Fibroblast of skin of abdomen (primary cell): ENCODE measurements at places on chromosomes 2 and 18.

DNA sequence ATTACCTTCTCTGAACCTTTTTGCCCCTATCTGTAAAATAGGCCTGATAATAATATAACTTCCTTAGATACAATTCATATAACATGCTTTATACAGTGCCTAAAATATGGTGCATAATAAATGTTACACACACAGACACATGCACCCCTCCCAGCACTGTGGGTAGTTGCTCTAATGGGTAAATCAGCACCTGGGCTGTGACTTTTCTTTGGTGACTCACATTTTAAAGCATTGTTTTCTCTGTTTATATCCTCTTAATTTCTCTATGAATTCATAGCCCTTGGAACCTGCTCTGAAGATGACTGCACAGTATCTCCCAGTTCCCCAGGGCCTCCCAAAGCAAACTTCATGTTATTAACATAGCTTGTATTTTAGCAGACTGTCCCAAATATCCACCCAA lies 248.2 kb upstream of the TNP1 start:
- no peak for DNase-seq

GRCh38 chr2:8095978-8096377 lies 585.9 kb upstream of the ID2 start:
- no peak for DNase-seq

- DNase-seq, result peak; percentile 24
These were observed 10.0 kb upstream of the ZNF396 start for GRCh38 chr18:35387152-35387571.

DNA sequence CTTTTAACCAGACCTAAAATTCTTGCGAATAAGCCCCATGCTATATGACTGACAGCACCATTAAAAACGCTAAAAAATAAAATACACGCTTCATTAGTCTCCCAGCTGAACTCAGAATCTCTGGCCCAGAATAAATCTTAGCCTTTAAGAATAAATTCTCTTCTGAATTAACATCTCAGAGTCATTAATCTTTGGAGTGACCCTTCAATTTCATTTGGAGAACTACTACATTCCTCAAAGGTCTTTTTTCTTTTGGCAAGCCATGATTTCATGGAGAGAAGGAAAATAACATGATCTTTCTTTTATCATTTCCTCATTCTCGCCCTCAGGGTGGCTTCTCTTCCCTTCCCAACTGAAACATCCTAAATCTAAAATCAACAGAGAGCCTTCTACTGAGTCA lies 259.0 kb downstream of the AFF3 start:
- DNase-seq, result peak; percentile 21

DNA sequence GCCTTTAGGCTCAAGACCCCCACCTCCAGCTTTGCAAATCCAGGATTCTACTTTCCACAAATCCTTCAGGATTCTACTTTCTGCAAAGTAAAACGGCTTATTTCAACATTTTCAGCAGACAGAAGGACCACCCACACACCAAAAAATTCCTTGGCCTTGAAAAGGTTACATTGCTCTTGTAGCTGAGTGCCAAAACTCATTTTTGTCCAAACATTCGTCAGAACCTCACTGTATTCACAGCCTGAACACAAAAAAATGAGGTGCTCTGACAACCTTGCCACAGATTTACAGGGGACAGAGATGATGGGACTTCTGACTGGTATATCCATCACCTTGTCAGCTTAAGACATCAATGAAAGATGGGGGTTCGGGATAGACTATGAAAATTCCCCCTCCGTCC lies 63.0 kb upstream of the COX7A2L start:
- peak; percentile 67 for DNase-seq

DNA sequence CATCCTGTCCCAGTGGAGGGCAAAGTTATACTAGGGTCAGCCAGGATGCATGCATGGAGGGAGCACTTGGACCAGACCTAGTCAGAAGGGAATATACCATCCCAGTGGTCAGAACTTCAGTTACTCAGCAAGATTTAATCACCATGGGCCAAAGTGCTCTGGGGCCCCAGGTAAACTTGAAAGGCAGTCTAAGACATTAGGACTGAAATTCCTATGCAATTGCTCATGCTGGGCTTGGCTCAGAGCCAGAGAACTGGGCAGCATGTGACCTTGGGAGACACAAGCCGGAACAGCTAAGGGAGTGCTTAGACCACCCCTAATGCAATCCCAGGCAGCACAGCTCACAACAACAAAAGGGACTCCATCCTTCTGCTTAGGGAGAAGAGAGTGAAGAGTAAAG lies 401.3 kb downstream of the KCNJ3 start:
- no peak for DNase-seq

GRCh38 chr18:36688020-36688965 lies 140.5 kb downstream of the TPGS2 start:
- peak; percentile 66 for DNase-seq

GRCh38 chr2:20191714-20192569 lies 33.0 kb downstream of the SDC1 start:
- no peak for DNase-seq

GRCh38 chr2:77807531-77808215 lies 285.5 kb upstream of the LRRTM4 start:
- DNase-seq, result no peak

GRCh38 chr18:25759111-25759510 lies 331.3 kb downstream of the SS18 start:
- peak; percentile 54 for DNase-seq

DNA sequence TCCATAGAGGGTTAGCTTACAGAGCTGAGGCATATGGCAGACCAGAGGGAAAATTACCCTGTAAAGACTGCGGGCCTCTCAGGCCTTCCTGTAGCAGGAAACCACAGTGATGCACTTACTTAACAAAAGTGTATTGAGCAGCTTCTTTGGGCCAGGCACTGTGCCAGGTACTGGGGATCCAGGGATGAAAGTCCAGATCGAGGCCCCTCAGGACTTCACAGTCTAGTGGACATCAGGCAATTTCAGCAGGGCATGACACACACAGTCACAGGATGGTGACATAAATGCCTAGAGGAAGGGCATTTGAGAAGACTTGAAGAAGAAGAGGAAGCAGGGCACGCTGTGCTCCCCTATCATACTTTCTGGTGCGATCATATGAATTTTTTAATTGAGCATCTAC lies 71.7 kb downstream of the MARCO start:
- DNase-seq, result no peak

DNA sequence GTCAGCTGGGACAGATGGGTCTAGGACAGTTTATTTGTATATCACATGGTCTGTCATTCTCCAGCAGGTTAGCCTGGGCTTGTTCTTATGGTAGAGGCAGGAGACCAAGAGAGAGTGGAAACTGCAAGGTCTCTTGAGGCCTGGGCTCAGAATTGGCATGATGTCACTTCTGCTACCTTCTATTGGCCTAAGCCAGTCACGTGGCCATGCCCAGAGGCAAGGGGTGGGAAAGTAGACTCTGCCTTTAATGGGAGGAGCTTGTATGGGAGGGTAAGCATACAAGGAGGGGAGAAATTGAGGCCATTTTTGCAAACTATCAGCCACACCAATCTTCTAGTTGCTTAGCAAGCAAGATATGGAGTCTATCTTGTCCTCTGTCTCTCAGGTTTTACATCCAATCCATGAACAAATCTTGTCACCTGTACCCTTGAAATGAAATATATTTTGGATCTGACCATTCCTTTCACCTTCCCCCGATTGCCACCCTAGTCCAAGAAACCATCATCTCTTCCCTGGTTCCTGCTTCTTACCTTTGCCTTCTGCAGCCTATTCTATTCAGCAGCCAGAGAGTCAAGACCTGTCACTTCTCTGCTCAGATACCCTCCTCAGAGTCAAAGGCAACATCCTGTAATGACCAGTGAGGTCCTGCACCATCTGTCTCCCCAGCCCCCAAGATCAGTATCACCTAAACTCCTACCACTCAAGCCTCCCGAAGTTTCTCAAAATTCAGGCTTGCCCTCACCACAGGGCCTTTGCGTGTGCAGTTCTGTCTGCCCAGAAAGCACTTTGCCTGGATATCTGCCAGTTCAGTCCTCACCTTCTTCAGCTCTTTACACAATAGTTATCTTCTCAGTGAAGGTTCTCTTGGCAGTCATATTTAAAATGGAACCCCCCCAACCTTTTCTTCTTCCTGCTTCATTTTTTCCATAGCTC lies 240.0 kb downstream of the LOXHD1 start:
- no peak for DNase-seq

GRCh38 chr2:101107241-101107640 lies 43.9 kb downstream of the TBC1D8 start:
- no peak for DNase-seq

GRCh38 chr18:46480226-46480625 lies 176.8 kb downstream of the LOXHD1 start:
- peak; percentile 21 for DNase-seq

DNA sequence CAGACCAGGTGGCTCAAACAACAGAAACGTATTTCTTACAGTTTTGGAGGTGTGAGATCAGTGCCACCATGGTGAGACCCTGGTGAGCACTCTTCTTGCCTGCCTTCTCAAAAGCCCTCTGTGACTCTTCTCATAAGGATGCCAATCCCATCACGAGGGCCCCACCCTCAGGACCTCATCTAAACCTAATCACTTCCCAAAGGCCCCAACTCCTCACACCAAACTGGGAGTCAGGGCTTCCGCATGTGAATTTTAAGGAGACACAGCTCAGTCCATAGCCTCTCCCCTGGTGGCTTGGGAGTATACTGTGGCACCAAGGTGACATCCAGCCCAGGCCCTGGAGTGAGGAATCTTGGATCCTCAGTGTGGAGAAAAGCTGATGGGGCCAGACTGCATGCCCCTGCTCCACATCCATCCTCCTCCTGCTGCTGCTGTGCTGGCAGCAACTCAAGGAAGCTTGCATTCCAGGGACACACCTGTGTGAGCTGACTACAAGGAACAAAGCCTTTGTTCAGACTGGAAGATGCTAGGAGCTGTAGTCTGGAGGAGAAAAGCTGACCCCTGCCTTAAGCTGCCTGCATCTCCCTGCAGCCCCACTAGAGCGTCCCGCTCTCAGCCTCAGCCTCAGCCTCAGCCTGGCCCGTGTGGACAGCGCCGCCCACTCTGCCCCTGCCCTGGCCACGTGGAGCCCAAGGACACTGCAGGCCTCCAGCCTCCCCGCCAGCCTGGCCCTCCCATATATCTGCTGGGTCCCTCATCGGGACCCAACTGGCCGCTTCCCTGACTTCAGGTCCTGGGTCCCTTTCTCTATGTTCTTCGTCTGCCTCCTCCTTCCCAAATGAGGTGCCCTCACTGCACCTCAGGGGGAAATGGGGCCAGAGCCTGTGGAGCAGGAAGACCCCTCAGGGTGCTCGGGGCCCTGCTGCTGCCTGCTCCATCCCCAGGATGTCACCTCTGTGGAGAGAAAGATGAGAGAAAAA lies 87.8 kb upstream of the RAB6C start:
- DNase-seq, result no peak

DNA sequence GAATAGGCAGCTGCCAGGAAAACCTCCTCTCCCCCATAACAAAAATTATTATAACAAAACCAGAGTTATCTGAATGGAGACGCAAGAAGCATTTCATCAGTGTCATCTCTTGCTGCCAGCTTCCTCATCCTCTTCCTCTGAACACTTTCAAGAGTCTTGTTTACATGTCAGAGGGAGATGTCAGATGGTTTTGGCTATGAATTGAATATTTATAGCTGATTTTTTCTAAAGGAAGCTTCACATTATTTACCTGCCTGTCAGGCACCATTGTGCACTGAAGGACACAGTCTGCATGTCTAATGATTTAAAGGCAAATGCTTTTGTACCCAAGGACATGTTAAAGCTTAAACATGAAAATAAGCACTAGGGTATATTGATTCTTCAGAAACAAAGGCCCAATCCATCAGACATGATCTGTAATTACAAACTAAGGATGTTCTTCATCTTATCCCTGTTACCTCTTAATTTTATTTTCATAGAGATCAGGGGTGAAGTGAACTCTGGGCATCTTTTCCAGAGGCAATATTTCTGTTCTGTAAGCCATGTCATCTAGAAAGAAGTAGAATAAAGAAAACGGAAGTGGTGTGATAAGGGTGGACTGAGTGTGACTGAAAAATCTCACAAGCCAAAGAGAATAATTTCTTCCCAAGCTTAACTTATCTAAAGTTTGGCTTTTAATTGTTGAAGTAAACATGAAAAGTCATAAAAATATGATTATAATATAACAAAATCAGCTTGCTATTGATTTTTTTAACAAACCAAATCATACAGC lies 168.7 kb downstream of the ANKRD44 start:
- no peak for DNase-seq

DNA sequence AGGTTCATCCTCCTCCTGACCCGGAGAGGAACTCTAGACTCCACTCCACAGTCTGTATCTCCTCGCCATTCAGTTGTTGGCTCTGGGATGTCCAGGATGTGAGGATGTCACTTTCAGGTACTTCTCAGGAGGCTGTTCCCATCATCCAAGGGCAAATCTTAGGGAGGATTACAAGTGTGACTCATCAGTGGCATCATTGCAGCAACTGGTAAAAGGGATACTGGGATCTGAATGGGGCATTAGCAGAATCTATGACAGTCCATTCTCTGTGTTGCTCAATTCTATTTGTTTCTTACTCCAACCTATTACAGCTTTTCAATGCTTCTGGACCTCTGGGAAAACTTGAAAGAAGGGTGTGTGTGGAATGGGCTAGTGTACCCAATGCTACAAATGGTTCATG lies 81.5 kb upstream of the FN1 start:
- DNase-seq, result no peak

DNA sequence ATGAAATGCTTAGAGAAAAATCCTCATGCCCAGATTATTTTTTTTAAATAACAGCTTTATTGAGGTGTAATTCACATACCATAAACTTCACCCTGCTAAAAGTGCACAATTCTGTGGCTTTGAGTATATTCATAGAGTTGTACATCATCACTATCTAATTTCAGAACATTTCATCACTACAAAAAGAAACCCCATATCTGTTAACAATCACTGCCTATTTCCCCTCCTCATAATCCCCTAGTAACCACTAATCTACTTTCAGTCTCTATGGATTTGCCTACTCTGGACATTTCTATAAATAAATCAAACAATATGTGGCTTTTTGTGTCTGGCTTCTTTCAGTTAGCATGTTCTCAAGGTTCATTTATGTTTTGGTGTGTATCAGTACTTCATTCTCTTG lies 51.4 kb downstream of the OSBPL1A start:
- peak; percentile 57 for DNase-seq

DNA sequence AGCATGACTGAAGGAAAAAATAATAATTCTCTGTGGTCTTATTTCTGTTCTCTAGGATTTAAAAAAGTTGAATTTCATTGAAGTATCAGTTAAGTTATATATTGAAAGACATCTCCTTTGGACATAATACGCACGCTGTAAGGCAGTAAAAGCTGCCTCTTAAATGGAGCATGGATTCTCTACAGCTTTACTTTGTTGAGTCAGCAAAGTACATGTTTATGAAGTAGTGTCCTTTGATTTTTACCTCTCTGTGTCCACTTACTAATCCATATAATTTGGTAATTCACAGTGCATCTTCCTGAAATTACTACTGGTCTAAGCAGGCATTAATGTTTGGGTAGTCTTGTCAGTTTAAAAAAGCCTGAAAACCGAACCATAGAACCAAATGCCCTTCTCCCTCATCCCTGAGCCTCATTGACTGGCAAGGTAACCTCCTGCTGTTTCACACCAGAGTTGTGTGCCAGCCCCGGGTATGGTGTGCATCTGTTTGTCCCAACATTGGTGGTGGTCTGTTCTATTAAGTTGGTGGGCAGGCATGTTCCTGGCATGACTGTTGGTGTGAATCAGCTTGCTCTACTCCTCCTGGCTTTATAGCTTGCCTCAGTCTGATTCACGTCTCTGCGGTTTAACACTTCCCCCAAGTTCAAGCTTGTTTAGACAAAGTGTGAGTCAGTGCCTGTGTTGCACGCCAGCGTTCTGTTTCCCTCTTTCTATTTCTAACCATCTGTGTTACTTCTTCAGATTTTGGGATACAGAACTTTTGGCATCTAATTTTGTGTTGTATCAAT lies 71.0 kb upstream of the ITM2C start:
- DNase-seq, result peak; percentile 98
